ENCODE measurements at places on chromosomes 11 and 22.

DNA sequence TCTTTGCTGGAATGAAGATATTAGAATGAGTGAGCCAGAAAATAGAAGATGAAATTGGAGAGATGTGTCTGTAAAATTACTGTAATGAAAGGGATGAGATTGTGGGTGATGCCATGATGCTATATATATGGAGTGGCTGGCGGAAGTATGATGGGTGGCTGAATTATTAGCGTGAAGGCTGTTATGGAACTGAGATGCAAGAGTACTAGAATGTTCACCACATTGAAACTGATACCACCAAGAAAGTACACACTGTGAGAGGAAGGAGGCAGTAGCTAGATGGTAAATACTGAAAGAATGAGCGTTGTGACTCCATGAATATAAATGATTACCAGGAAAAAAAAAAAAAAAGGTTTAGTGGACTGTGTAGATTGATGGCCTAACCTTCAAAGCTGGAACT is 411.9 kb downstream of the CNTN5 start:
- DNase-seq = no peak

DNA sequence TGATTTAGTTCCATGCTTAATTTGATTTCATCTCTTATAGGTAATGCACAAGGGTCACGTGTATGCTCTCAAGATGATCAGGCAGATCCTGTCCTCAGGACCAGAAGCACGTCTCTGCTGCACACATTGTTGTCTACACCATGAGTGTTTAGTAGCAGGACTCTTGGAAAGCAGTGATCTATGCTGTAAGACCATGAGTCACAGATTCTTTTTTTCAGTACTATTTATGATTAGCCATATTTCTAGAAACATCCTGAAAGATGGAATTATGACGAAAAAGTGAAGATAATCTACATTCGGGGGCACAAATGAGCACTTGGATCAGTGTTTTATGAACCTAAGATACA is 29.6 kb downstream of the ZBED4 start:
- DNase-seq = no peak

DNA sequence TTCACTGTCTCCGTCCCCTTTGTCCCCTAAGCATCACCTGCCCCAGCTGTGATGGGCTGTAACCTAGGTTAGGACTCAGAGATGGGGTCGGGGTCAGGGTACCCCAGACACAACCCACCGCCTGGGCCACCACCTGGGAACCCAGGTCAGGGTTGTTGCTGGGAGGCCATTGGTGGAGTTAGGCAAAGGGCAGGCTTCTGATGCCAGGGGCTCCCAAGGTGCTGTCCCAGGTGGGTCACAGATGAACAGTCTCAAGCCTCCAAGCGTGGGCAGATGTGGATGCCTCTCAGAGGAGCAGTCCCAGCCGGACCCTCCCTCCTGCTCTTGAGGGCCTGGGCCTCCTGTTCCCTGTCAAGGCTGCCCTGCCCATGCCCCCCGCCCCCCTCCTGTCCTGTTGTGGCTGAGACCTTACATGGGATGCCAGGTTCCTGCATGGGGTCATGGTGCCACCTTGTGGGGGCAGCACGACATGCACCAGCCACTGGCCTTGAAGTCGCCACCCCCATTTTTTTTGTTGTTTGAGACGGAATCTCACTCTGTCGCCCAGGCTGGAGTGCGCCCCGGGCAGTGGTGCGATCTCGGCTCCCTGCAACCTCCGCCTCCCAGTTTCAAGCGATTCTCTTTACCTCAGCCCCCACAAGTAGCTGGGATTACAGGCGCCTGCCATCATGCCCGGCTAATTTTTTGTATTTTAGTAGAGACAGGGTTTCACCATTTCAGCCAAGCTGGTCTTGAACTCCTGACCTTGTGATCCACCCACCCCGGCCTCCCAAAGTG is 12.1 kb downstream of the GATD1 start:
- DNase-seq = no peak

DNA sequence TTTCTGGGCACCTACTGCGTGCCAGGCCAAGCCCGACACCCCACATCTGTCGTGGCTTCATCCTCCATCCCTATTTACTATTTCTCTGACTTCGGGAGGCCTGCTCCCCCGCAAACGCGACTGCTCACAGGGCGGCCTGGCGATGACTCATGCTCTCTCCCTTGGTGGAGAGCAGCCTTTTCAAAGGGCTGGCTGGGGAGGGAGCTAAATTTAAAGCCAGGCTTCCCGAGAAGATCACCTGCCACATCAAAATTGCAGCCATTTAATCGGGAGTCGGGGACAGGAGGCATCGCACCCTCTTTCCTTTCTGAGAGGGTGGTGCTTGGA is 24.9 kb upstream of the SHISAL1 start:
- DNase-seq = no peak

- DNase-seq = no peak
Measured at GRCh38 chr11:95138448-95138847, 48.8 kb downstream of the ENDOD1 start.

GRCh38 chr11:104734998-104735397 is 163.3 kb downstream of the CASP12 start:
- no peak for DNase-seq

DNA sequence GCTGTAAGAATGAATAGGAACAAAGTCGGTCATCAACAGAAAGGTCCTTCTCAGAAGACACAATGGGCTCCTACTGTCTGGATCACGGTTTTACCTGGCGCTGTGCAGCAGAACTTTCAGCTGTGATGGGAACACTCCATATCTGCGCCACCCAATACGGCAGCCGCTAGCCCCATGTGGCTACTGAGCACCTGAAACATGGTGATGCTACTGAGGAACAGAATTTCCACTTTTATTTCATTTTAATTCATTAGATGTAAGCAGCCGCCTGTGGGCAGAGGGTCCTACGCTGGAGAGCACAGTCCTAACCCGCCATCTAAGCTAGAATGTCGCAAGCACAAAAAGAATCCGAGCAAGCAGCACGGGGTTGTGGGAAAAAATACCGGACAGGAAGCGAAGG is 2.7 kb downstream of the SULT4A1 start:
- DNase-seq = no peak

- DNase-seq = no peak
Measured at GRCh38 chr22:49076300-49077035, 751.2 kb downstream of the BRD1 start.

- DNase-seq = no peak
Measured at GRCh38 chr11:47270331-47271271, 668 bp downstream of the MADD start.

DNA sequence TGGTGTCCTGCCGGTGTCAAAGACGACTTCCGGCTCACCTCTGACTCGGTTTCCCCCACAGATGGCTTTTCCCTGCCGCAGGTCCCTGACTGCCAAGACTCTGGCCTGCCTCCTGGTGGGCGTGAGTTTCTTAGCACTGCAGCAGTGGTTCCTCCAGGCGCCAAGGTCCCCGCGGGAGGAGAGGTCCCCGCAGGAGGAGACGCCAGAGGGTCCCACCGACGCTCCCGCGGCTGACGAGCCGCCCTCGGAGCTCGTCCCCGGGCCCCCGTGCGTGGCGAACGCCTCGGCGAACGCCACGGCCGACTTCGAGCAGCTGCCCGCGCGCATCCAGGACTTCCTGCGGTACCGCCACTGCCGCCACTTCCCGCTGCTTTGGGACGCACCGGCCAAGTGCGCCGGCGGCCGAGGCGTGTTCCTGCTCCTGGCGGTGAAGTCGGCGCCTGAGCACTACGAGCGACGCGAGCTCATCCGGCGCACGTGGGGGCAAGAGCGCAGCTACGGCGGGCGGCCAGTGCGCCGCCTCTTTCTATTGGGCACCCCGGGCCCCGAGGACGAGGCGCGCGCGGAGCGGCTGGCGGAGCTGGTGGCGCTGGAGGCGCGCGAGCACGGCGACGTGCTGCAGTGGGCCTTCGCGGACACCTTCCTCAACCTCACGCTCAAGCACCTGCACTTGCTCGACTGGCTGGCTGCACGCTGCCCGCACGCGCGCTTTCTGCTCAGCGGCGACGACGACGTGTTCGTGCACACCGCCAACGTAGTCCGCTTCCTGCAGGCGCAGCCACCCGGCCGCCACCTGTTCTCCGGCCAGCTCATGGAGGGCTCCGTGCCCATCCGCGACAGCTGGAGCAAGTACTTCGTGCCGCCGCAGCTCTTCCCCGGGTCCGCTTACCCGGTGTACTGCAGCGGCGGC is 5.5 kb downstream of the B3GNT6 start:
- DNase-seq = no peak

DNA sequence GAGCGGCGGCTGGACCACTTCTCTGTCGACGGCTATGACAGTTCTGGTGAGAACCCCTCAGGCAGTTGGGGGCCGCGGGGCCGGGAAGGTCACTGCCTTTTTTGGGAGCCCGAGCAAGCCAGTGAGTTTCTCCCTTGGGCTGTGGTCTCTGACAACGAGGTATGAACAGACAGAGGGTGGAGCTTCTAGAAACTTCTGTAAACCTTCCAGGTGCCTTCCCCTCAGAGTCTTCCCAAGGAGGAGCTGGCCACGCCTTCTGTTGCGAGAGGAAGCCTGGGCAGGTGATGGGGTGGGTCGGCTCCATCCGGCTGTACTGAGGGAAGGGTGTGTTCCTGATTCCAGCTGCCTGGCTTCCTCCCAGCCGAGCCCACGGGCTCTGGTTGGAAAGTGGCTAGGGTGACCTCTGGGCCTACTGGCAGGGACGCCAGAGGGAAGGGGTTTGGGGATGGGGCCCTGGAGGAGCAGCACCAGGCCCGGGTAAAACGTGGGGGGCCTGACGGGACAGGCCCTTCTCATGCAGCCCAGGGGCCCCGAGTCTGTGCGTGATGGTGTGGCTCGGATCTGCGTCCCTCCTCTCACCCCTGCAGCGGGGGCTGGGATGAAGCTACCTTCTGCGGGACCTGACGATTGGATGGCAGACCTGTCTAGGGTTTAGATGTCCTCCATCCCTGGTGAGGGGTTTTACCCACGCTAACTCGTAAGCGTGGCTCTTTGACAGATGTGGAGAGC is 110.8 kb downstream of the KCNQ1OT1 start:
- no peak for DNase-seq

DNA sequence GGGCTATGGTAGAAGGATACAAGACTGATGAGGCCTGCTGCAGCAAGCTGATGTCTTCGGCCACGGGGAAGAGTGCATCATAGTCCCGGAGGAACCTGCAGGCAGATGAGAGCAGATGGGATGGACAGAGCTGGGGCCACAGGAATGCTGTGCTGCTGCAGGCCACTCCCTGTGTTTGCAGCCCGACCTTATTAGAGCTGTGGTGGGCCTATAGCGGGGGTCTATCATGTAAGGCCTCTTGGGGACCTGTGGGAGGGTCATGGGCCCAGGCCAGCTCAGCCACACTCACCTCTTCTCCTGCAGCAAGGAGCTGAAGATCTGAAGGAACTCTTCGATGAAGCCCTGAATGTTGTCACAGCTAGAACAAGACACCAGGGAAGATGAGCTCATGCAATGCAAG is 31.9 kb downstream of the ASCC2 start:
- no peak for DNase-seq

DNA sequence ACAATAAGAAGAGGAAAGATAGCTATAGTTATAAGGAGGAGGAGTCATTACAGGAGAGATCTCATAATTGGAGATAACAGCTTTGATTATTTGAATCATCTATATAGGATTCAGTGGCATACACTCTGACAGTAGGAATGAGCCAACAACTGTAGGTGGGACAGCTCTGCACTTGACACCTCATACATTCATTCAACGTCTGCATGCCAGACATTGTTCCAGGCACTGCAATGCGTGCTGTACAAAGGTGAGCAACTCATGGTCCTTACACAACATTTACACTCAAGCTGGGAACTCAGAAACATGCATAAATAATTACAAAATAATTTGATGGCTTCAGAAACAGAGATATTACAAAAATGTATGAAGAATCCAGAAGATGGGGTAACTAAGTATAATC is 154.3 kb downstream of the MSANTD4 start:
- DNase-seq = no peak

DNA sequence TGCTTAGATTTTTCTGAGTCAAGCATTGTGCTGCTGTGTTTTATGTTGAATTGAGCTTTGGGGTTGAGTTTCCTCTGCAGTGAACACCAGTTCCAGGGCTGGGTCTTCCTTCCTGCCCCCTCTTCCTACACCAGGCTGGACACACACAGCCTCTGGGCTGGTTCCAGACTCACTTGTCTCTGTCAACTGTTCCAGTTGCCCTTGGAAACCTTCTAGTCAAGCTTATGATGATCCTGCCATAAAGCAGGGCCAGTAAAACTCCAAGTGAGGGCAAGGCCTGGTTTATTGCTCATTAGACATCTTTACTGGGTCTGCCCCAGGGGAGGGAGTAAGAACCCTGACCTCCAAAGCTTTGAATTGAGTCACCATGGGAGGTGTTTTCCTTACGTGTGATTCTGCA is 61.1 kb downstream of the KIAA1671 start:
- DNase-seq = no peak

DNA sequence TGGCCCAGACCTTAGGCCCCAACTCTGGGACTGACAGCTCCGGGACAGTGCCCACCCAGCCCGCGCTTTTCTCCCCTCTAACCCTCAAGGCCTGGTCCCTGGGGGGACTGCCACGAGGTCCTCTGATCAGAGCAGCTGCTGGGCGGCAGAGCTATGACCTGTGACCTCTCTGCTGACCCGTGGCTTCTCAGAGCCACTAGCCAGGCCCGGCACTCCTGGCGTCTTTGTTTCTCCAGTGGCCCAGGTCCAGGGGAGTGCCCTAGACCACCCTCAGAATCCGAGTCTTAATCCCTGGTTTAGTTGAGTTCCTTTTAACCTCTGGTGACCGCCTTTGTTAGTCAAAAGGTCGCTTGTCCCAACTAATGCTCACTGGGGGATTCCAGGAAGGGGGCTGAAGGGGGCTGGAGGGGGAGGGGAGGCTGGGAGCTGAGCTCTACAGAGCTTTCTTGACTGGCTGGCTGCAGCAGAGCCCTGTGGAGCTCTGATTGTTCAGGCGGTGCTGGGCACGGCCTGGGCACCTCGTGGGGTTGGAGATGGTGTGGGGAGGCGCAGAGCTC is 1.2 kb downstream of the FBLN1 start:
- no peak for DNase-seq

- no peak for DNase-seq
Measured at GRCh38 chr11:101775033-101775432, 139.8 kb upstream of the CEP126 start.

- no peak for DNase-seq
Measured at GRCh38 chr11:67366961-67367760, 6.2 kb downstream of the CLCF1 start.

DNA sequence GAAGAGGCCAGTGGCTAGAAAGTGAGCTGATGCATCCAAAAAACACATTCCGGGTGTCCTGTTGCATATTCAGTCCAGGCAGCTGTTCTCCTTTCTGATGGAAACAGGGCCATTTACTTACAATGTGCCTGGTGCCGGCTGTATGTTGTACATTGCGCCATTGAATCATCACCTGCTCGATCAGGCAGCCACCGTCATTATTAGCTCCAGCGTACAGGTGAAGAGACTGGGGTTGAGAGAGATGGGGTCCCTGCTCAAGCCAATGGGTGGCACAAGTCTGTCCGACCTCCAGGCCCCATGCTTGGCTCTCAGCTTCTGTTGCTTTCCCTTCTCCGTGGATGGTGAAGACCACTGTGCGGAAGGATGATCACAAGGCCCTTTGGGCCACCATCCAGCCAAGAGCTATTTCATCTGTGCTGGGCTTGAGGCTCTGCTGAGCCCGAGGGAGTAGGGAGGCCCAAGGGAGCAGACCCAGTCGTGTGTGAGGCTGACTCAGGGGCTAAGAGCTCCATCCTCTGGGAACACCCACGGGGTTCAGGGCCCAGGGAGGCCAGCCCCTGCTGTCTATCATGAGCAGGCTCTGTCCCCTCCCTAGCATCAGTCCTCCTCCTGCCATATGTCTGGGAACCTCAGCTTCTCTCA is 20.7 kb upstream of the EMID1 start:
- no peak for DNase-seq

GRCh38 chr11:27717377-27717776 is 17.1 kb upstream of the BDNF start:
- no peak for DNase-seq
